ENCODE measurements at places on chromosomes 12 and 14.

GRCh38 chr14:50808053-50808452 lies 22.9 kb downstream of the NIN start:
- DNase-seq, result no peak

DNA sequence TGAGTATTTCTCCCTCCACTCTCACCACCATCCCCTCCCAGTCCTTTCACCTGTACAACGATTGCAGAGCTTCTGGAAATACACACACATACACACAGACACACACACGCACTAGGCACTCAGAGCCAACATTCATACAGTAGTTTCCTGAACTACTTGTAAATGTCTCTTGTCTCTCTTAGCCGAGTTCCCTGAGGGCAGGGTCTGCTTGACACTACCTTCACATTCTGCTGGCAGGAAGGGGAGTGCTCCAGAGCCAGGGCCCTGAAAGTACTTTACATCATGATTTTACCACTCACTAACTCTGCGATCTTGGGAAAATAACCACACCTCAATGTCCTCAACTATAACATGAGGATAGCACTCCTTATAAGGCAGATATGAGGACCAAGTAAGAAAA lies 82.7 kb downstream of the GAS2L3 start:
- DNase-seq, result no peak

DNA sequence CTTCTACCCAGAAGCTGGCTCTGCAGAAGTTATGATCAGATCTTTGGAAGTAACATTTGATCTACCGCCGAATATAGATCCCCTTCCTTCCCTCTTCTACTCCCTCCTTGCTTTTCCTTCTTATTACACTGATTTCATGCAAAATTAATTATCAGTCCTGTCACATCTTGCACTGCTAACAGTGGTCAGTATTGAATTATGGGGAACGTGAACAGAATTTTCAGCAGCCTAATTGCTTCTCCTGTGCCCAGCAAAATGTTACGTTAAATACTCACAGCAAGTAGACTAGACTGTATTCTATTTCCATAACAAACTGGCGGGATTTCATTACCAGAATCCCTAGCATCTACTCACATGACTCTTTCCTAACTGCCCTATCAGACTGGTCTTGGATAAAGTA lies 596.9 kb downstream of the DIO2 start:
- DNase-seq, result no peak

DNA sequence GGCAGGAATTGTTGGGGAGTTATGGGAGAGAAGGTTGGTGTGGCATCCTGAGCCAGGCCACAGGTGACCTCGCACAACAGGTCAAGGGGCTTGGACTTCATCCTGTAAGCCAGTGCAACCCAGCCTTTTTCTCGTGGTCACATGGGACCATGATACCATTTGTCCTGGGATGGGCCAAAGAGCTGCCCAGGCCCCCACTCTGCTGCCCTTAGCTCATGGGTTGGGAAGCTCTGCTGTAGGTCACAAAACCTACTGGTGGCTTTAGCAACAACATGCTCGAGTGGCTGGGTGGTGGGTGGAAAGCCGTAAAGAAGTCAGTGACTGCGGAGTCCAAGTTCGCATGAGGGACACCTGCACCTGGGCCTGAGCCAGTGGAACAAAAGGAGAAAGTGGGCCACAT lies 4.6 kb downstream of the CLMN start:
- no peak for DNase-seq

DNA sequence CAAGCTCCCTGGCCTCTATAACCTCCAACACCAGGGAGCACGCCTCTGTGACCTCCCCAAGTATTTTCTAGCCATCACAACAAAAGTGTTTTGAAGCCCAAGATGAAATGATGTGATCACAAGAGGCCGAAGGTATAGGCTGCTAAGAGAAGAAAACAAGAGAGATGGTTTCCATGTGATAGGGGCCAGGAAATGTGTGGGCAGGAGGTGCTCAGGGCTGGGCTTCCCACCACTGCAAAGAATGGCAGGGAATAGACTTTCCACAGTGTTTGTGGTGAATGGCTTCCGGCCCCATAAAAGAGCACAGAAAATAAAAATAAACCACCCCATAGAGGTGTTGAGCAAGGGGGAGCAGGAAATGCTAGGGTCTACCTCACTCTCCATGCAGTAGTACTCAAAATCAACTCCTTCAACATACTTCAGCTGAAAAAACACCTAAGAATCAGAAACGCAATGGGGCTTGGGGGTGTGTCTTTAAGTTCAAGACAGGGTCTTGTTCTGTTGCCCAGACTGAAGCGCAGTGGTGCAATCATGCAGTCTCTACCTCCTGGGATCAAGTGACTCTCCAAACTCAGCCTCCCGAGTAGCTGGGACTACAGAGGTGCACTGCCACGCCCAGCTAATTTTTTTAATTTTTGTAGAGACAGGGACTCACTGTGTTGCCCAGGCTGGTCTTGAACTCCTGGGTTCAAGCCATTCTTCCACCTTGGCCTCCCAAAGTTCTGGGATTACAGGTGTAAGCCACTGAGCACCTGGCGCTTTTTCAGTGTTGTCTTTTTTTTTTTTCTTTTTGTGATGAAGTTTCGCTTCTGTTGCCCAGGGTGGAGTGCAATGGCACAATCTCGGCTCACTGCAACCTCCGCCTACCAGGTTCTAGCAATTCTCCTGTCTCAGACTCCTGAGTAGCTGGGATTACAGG lies 27.1 kb downstream of the DAD1 start:
- no peak for DNase-seq

DNA sequence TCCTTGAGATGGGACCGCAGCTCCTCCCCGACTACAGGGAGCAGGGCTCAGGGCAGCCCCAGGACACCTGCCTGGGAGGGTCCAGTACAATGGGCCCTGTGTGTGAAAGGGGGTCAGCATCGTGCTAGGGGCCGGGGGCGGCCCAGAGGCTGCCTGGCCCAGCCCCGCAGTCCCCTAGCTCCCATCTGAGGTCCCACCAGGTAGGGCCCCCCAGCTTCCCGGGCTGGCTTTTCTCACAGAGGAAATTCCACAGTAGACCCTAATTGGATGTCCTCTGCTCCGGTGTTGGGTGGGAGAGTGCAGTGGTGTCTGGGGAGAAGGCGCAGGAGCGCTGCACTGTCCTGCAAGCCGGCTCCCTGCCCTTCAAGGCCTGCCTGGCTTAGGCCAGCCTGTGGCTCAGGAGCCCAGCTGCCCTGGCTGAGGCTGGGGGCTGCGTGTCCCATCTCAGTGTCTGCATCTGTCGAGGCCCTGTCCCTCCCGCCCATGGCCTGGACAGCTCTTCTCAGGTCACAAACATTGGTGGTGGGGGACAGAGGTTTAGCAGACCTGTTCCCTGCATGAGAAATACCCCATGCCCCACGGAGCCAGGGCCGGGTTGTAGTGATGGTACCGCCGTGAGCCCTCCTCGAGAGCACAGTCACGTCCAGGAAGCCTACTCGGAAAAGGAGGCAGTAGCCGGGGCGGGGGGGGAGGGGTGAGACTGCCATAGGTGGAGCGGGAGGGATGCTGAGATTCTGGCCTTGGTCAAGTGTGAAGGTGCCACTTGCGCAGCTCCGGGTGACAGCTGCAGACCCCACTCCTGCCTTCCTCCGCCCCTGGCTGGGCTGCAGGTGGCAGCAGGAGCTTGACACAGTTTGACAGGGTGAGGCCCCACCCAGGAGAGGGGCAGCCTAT lies 11.6 kb downstream of the HIP1R start:
- no peak for DNase-seq

DNA sequence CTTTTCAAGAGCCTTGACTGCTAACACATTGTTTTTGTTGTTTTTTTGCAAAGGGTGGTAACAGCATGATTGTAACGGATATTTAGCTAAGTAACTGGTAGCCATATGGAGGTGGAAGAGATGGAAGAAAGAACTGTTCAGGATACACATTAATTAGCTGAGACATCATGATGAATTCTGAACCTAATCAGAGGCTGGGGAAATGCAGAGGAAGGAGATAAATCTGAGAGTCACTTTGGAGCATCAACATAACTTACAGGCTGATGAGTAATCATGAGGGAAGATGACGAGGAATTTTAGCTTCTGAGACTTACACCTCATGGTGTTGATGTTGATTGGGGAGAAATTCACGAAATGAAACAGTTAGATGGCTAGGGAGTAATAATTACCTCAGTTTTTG lies 62.3 kb downstream of the NIN start:
- DNase-seq, result no peak

- no peak for DNase-seq
Measured at GRCh38 chr14:93714605-93715004, 73.7 kb downstream of the PRIMA1 start.

- no peak for DNase-seq
Measured at GRCh38 chr12:31322801-31323207, 3.1 kb downstream of the SINHCAF start.

DNA sequence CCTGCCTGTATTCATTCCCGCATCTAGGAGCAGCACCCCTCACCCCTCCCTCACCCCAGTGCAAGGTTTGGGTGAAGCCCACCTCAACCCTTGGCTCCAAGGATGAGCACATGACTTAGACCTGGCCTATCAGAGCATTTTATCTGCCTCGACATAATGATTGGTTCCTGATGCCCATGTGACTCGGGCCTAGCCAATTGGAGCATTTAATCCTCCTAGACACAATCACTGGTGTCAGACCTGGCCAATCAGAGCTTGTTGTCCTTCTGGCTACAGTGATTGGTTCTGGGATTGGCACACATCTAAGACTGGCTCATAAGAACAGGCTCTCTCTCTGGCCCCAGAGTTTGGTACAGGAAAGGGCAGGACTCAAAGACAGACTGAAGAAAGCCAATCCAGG lies 73.1 kb upstream of the MYL2 start:
- no peak for DNase-seq

GRCh38 chr12:49200919-49201594 lies 12.2 kb upstream of the TUBA1A start:
- no peak for DNase-seq

DNA sequence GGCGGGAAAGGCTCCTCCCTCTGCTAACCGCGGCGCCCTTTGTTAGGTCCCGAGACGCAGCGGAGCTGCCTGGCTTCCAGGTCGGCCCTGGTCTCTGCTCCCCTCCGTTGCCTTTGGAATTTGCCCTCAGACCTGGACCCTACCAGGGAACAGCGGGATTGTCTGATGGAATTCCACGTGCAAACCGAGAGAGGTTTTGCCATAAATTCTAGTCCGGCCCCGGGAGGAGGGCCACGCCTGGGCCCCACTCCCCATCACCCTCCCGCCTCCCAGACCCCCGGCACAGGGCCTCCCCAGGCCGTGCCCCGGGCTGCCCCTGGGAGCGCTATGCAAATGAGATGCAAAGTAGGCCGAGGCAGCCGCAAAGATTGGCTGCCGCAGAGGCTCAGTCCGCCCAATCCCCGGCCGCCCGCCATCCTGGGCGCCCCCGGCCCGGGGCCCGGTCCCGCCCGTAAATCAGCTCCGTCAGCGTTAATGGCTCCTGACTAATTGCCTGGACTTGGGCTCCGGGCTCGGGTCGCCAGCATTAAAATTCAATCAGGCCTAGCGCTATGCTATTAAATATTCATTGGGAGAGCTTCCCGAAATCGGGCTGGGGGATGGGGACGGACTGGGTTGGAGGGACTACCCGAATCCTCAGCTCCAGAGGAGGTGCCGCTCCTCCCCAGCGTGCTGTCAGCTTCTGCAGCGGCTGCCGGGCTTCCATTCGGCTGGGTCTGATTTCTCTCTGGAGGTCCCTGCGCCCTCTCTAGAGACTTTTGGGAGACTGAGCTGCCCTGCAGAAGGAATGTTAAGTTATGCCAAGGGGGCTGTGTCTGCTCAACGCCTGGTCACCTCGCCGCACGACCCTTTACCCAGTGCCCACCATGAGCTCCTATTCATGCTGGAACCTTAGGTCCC lies 15.7 kb upstream of the FIGNL2 start:
- no peak for DNase-seq

DNA sequence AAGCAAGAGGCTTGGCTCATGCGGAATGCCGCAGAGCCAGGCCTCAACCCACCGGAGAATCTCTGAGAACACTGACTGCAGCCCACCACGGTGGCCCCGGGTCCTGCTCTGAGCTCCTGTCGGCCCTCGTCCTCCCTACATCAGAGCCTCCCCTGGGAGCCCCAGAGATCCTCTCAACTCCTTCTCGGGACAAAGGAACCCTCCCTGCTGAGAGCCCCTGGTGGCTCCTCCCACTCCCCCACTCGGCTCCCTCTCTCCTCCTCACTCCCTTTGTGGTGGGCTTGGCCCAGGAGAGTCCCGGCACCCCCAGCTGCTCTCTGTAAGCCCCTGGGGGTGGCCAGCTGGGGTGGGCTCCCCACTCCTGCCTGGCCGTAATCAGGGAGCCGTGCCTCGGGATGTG lies 11.1 kb upstream of the INF2 start:
- DNase-seq, result no peak

DNA sequence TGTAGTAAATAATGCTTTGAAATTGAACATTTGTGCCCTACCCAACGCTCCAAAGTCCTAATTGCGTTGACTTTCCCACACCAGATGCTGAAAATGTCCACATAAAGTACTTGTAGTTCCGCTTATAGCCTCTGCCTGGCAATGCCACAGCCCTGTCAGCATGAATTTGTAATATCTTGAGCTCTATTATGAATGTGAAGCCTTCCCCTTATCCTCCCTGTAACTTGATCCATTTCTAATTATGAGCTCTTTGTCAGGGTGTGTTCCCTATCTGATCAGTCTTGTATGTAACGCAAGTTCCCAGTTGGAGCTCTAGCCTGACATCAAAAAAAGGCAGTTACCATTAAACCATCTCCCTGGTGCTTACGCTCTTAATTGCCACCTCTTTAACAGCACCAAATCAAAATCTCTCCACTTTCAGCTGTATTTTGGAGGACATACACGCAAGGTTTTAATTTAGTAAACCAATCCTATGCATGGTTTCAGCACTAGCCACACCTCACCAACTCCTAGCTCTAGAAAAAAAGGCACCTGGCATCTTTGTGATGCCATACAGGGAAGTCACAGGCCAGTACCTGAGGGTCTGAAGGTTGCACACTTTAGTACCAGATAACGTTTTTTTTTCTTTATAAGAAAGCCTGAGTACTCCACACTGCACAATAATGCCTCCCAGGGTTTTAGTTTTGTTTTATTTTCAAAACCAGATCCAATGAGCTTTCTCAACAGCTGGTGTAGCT lies 69.3 kb downstream of the EEA1 start:
- no peak for DNase-seq

DNA sequence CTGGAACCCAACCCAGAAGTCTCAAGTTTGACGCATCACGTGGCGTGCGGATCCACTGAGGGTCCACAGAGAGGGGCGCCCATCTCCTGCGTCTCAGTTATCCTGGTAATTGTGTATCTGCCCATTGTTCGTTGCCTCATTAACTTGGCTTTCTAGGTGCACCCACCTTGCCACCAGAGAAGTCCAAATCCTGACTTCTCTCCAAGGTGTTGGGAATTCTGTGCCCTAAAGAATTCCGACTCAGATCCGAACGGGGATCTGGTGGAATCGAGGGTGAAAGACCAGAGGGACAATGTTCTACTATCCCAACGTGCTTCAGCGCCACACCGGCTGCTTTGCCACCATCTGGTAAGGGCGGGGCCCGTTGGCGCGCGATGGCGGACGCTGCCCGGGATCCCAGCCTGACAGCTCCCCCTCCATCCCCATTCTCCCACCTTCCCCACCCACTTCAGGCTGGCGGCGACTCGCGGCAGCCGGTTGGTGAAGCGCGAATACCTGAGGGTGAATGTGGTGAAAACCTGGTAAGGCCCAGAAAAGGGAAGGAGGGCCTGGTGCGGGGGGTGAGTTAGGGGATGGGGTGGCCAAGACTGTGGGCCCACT lies 481 bp downstream of the REC8 start:
- DNase-seq, result no peak

- no peak for DNase-seq
Measured at GRCh38 chr12:7142809-7143465, 12.8 kb downstream of the CLSTN3 start.

- DNase-seq, result no peak
Measured at GRCh38 chr14:52835122-52835903, 43.9 kb upstream of the GNPNAT1 start.

- DNase-seq, result no peak
Measured at GRCh38 chr12:52423035-52423434, 11.1 kb downstream of the KRT75 start.
